NCI-H1105 treated with DMSO at 0.1 percent for 48 hours (cell line): ENCODE measurements at places on chromosomes 5 and 9.

DNA sequence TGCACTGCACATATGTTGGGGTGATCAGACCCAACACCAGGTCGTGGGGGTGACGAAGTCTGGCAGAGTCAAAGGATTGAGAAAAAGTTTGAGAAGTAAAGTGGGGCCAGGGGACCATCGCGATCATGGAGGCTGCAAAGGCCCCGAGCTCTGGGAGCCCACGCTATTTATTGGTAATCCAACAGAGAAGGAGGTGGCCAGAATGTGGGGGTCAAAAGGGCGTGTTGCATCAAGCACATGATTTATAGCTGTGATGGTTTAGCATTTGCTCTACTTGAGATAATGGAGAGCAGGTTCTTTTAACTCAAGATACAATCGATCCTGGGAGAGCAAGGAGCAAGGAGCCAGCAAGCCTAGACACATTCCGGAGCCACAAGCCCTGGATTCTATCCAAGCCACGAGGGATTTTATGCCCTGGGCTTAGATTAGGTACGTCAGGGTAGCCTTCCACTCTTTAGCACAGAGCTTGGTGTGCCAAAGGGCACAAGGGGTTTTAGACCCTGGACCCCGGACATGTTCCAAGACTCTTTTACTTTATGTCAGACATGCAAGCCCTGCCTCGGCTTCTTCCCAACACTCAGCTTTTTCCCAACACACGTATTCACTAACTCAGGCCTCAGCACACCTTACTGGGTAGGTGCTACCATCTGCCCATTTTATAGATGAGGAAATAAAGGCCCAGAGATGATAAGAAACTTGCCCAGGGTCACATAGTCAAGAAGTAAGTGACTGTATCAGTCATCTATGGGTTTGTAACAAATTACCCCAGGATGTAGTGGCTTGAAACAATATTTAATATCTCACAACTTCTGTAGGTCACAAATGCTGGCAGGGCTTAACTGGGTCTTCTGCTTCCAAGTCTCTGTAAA lies 39.5 kb downstream of the NSUN2 start:
- no peak for DNase-seq

GRCh38 chr5:128538250-128539037 lies 399 bp upstream of the FBN2 start:
- DNase-seq = no peak

DNA sequence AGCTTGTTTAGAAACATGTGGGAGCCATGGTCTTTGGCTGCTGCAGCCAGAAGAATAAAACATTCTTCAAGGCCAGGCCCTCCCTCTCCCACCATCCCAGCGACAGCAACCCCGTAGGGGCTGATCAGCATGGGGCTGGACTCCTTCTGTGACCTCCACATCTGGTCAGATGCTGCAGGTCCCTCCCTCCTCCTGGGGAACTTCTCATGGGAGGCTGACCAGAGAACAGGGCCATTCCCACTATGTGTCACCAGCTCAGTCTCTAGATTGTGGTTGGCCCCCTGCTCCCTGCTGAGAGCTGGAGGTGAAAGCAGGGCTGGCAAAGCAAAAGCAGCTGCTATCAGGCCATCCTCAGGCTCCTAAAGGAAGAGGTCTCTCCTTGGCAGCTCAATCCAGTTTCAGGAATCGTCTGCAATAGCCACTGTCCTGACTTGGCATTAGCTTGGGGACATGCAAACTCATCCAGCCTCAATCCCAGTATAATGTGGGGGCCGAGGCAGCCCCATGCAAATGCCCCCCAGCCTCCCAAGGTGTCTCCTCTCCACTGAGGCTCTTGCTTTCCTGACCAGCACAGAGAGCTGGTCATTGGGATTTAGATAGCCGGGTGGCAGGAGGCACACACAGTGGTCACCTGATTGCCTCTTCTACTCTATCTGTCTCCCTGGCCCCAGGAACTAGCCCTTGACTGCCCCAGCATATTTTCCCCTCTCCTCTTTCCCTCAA lies 81.5 kb downstream of the NRG2 start:
- DNase-seq = no peak

- no peak for DNase-seq
Observed at GRCh38 chr9:121122246-121123032, 47.7 kb downstream of the CNTRL start.

DNA sequence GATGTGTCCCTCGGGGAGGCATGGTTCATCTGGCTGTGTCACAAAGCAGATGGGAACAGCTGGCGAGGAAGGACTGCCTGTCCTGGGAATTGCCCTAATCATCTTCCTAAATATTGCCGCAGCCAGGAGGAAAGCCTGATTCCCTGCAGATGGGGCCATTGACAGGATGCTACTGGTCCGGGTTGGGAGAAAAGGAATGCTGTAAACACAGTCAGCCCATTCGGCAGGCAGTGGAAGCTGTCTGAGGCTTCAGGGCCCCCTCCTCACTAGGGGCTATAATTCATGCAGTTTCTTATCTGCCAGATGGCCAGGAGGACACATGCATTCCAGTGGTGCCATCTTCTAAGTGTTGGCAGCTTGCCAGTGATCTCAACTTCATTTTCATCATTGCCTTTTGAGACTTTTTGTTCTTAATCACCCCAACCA lies 110.3 kb downstream of the KCNIP1 start:
- no peak for DNase-seq

DNA sequence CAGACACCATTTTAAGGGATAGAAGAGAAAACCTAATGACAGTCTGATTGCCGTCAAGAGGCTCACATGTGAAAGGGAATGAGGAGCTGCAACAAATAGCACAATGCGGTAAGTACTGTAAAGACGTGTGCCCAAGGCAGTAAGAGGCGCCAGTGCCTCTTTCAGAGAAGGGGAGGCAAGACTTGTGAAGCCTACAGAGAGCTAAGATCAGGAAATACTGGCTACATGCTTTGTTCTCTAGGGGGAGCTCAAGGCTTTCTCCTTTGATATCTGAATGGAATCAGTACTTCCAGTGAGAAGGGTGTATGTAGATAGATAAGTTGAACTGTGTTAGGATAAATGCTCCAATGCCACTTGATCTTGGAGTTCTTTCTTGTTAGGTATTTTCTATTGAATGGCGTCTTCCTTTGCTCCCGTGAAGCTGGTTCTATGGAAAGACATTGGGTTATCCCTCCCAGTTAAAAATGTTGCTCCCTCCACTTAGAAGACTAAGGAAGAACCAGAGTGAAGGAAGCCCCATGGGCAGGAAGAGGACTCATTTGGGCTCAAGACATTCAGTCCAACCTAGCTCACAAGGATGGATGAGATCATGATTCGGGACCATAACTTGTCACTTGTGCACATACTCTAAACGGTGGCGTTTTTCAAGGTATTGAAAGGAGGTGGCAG lies 23.5 kb upstream of the ALDOB start:
- DNase-seq = peak; percentile 76

- peak; percentile 74 for DNase-seq
Observed at GRCh38 chr9:4382722-4383317, 83.0 kb upstream of the GLIS3 start.

GRCh38 chr5:159207222-159207685 lies 2.1 kb downstream of the RNF145 start:
- DNase-seq = no peak

- no peak for DNase-seq
Observed at GRCh38 chr5:106974272-106974671, 696.5 kb downstream of the EFNA5 start.

- DNase-seq = no peak
Observed at GRCh38 chr9:85662573-85662972, 79.2 kb downstream of the AGTPBP1 start.

DNA sequence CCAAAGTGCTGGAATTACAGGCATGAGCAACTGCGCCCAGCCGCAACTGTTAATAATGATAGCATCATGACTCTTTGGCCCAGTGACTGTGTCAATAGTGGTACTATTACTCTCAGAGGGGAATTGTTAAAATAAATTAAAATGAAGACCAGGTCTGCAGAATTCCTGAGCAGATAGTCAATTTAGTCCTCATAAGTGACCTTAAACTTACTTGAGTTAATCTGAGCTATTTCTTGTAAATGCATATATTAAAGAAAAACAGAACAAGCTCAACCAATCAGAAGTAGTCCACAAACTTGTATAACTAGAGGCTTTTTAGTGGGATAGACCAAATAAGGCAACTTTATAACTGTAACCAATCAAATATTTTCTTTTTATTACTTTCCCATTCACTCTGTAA lies 1.7 kb upstream of the RECK start:
- DNase-seq = no peak

GRCh38 chr5:149211566-149211965 lies 60.1 kb upstream of the AFAP1L1 start:
- no peak for DNase-seq

DNA sequence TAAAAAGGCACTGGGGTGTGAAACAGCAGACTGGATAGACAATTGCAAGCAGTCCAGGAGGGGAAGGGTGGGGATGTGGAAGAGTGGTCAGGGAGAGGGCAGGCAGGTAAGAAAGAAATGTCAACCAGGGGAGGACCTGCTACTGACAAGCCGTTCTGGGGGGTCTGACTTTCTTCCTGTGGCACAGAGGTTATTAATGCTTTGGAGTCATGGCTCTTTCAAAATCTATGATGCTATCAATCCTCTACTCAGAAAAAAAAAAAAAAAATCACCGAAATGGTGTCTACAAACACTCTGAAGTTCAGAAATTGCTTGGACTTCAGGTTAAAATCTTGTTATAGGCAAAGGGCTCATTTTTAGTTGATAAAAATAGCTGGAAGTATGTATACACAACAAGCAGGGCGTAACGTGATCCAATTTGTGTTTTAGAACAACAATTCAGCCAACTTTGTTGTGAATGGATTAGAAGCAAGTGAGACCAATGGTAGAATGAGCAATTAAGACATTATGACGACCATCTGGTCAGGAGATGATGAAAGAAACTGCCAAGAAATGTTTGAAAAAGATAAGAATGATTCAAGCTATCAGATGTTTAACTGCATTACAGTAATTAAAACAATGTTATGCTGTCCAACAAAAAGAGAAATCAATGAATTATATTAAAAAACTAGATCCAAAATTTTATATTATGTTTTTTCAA lies 255.2 kb downstream of the DEPDC1B start:
- DNase-seq = no peak

GRCh38 chr9:77896938-77897667 lies 134.5 kb downstream of the GNAQ start:
- peak; percentile 98 for DNase-seq

- no peak for DNase-seq
Observed at GRCh38 chr5:120518581-120518980, 54.5 kb downstream of the PRR16 start.

DNA sequence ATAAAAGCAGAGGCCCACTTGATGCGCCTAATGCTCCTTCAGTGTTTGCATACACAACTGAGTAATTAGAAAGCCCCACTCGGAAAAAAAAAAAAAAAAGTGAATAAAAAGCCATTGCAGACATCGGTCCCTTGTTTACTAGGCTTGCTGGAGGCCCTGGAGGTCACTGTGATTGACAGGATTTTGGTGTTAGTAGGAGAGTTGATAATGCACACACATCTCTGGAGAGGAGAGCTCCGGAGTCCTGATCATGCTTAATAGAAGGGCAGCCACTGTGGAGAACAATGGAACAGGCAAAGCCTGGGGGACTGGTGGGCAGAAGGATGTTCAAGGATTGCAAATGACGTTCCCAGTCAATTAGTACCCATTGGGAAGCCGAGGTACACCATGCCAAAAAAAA lies 152.5 kb downstream of the EFNA5 start:
- DNase-seq = no peak

DNA sequence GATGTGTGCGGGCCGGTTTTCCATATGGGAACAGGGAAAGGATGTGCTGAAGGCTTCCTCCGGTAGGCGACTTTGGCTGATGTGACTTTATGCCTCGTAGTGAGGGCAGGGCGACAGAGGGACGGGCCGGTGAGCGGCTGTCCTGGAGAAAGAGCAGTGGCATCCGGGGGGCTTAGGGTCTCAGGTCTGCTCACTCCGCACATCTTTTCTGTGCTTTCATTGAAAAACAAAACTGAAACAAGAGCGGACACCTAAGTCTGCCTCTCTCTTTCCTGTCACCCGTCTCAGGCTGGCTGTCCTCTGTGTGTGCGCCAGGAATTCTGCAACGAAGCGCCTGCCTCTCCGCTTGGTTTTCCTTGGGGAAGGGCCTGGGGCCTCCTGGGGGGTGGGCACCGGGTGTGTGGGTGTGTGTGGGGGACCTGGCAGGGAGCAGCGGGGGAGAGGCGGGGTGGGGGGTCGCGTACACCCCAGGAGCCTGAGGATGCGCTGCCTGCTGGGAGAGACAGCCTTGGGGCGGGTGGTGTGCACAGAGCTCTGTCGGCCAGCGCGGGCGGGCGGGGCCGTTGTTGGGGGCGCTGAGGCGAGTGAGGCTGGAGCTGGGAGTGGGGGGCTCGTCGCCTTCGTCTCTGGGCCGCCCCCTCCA lies 580 bp upstream of the PRRX2 start:
- DNase-seq = no peak

DNA sequence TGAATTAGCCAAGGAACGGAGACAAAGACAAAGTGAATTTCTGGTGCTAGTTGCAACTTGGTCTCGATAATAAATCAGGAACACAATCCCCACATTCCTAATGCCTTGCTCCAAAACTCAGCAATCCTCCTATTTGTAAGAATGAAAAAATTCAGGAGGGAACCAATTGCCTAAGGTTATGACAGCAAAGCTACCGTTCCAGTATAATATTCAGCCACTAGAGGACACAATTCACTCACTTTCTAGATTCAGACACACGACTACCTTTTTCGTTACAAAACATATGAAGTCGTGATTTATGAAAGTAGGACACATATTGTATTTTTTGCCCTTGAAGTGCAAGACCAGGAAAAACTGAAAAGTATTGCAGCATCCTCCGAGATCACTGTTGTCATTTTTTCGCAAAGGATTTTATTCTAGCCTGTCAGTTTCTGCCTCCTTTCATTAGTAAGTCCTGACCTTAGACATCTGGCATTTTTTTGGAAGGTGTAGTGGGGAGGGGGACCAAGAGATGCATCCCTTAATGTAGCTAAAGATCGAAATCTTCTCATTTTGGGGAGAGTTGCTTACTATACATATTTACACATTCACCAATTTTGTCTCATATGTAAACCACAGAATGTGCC lies 133.1 kb downstream of the DOCK8 start:
- DNase-seq = peak; percentile 46

DNA sequence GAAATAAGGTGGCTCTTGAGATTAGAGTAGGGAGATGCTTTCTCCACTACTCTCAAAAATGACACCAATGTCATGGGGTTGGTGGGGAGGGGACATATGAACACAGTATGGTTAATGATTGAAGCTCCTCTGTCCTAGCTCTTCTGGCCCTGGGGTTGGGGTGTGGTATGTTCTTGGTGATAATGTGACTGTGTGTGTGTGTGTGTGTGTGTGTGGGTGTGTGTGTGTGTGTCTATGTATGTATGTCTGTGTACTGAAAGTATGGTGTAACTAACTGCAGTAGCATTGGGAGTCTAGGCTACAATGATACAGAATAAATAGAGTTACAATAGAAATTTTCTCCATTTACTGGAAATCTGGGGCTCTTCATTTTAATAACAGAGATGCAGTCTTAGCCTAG lies 121.0 kb upstream of the CD180 start:
- DNase-seq = no peak
